AG04450 (cell line): ENCODE measurements at places on chromosomes 7 and 10.

- no peak for DNase-seq
Measured at GRCh38 chr10:49225218-49225876, 37.2 kb upstream of the TMEM273 start.

GRCh38 chr7:43148161-43148731 is 35.8 kb downstream of the HECW1 start:
- no peak for DNase-seq

GRCh38 chr10:44326474-44327030 is 58.3 kb downstream of the CXCL12 start:
- DNase-seq, result no peak

DNA sequence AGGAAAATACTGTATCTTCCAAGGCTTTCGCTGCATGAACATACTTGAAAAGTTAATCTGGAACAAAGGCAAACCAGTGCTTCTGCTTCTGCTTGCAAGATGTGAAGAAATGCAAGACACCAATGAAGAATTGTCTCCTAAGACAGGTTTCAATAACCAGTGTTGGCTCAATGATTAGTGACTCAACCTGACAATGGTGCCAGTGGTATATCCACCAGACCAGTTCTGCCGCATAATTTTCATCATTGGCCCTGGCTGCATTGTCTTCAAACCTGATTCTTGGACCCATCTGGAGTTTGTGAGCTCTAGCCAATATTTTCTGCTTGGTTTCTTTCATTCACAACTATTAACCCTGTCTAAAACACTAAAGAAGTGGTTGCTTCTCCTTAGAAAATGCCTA is 13.6 kb upstream of the STAMBPL1 start:
- no peak for DNase-seq

DNA sequence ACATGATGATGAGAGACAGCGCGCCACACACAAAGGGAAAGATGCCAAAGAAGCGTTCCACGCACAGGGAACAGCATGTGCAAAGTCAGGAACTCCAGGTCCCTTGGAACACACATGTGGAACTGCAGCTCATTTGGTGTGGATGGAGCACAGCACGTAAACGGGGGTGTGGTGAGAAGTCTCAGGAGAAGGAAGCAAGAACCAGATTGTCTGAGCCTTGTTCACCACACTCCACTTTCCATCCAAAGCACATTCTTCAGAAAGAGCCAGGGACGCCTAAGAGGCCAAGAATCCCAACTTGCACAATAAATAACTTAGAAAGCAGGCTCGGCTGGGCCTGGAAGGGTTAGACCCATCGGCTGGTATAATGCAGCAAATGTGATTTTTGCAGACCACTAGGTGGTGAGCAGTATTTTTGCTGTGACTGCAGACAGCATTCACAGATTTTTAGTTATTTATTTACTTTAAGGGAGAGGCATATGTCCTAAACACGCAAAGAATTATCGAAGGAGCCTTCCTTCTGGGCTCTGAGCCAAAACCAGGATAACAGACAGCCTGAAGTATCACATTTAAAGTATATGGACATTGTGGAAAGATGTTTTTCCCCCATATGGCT is 27.9 kb upstream of the ASCC1 start:
- peak; percentile 80 for DNase-seq

DNA sequence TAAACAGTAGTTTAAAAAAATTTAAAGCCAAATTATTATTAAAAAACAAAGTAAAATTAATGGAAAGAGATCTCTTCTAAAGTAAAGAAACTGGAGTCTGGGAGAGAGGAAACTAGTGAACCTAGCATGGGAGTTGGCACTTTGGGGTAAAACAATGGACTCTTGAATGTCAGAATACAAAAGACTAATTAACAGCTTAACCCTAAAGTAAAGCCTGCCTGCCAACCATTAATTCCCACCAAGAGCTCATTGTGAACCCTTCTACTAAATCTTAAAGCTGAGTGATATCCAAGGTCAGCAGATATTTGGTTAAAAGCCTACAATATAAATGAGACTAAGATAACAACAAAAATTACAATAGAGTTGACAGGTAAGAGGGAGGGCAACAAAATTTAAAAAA is 36.5 kb downstream of the KMT2C start:
- DNase-seq, result no peak

- DNase-seq, result no peak
Measured at GRCh38 chr7:41475801-41476459, 227.0 kb downstream of the INHBA start.

DNA sequence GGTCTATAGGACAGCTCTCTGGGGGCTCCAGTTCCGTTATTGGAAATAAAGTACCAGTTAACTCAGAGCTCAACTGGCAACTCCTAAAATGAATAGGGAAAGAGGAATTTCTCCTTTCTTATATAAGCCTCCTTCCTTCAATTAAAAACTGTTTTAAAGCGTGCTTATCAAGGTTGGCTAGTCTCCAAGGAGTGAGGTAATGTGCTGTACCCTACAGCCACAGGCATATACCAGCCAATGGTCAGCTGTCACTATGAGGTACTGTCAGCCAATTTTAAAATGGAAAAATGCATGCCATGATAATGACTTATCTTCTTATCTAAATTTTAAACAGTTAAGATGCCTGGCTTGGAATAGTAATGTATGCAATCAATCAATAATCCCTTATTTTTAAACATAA is 76.2 kb downstream of the PLCE1 start:
- no peak for DNase-seq

GRCh38 chr7:659996-660395 is 66.5 kb upstream of the DNAAF5 start:
- no peak for DNase-seq

DNA sequence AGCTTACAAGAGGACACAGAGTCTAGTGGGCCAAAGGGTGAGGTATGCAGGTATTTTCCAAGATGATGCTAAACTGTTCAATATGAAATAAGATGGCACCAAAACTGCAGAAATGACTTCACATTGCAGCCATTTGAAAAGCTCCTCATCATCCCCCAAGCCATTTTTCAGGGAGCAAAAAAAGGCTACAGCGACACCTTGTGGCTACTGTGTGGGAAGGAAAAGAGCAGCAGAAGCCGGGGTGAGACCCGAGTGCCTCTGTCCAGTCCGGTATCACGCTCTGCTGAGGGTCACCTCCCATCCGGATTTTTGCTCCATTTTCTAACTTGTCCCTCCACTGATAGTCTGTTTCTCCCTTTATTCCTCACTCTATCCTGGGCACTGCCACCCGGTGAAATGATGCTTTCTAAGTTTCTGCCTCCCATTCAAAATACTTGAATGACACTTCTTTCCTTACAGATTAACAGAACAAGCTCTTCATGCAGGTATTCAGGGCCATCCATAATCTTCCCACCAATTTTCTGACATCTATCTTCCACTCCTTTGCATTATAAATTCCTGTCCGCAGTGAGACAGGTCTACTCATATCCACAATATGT is 220.2 kb downstream of the DGKI start:
- peak; percentile 6 for DNase-seq

DNA sequence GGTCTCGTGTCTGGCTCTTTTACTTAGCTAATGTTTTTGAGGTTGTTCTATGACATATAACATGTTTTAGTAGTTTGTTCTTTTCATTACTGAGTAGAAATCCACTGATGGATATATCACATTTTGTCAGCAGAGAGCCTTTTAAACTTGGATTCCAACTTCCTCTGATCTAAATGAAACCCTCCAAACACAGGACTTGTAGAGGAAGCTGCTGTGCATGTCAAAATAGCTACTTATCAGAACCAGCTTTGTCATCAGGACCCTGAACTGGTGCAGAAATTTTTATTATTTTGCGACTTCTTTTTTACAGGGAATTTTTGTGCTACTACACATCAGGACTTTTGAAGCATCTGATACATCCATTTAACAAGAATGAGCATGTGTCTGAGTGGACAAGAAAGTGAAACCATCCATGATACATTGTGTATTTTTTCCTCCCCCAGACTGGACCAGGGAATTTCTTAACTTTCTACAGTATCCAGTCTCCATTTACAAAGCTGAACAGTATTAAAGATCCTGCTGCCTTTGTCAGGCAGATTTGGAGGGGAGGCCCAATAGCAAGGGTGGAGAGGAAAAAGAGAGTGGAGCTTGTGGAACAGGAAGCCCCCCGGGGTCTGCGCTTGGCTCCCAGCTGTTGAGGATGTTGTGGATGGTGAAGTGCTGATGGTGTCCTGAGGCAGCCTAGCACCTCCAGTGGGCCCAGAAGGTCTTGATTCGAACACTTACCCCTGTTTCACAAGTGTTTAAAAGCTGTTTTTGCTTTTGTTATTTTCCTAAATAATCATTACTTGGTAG is 29.3 kb upstream of the MTPAP start:
- no peak for DNase-seq

GRCh38 chr7:2779051-2779450 is 65.1 kb downstream of the GNA12 start:
- DNase-seq, result no peak

DNA sequence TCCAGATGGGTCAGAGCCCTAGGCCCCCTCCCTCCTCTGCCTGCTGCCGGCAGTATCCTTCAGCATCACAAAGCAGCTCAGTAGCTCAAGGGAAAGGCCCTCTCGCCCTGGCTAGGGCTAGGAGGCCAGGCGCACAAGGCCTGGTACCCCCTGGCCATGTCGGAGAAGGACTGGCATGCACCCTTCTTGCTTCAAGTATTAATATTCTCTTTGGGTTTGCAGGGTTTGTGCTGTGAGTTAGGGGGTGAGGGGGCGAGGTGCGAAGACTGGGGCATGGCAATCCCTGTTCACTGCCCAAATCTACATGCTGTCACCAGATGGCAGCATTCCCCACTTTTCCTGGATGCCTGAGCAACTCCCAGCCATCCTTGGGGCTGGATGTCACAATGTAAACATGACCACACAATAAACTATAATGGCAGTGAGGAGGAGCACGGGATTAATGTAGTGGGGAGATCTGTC is 105.2 kb downstream of the NEURL1 start:
- DNase-seq, result peak; percentile 60

GRCh38 chr7:85156661-85157208 is 30.1 kb downstream of the SEMA3D start:
- no peak for DNase-seq

GRCh38 chr10:124174673-124175645 is 81.6 kb upstream of the CHST15 start:
- no peak for DNase-seq

DNA sequence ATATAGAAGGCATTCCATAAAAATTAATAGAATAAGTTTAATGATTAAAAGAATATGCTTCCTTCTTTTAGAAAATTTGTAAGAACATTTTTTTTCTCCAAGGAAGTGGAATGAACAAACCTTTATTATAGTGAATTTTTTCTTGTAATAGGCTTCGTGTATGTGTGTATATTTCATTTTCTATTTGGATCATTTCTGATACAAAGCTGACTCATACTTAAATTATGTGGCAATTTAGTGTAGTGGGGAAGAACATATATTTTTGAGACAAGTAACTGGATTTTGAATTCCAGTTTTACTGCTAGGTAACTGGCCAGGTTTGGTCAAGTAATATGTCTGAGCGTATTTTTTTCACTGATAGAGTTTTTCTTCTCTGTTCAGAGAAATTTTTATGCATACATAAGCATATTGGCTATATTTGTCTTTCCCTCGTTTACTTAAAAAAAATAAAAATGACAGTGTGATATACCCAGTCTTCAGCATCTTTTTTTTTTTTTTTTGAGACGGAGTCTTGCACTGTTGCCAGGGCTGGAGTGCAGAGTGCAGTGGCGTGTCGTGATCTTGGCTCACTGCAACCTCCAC is 50.8 kb downstream of the CDK13 start:
- DNase-seq, result no peak

- DNase-seq, result no peak
Measured at GRCh38 chr7:111730476-111731300, 168.4 kb upstream of the IMMP2L start.

DNA sequence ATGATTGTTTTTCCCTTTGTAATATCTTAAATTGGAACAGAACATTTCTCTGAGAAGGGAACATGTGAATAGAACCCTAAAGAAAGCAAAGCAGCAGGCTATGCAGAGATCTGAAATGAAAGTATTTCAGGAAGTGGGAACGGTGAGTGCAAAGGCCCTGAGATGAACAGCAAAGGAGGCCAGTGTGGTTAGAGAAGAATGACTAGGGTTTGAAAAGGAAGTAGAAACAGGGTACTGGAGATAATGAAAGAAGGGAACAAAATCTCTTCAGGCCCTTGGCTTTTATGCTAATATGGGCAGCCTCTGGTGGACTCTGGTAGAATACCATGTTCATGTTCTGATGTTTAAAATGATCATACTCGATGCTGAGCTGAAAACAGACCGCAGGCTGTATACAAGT is 22.2 kb downstream of the ARHGAP21 start:
- DNase-seq, result no peak

GRCh38 chr10:24680647-24681524 is 42.8 kb downstream of the ARHGAP21 start:
- DNase-seq, result no peak

GRCh38 chr7:125355899-125356298 is 426.3 kb upstream of the POT1 start:
- no peak for DNase-seq

DNA sequence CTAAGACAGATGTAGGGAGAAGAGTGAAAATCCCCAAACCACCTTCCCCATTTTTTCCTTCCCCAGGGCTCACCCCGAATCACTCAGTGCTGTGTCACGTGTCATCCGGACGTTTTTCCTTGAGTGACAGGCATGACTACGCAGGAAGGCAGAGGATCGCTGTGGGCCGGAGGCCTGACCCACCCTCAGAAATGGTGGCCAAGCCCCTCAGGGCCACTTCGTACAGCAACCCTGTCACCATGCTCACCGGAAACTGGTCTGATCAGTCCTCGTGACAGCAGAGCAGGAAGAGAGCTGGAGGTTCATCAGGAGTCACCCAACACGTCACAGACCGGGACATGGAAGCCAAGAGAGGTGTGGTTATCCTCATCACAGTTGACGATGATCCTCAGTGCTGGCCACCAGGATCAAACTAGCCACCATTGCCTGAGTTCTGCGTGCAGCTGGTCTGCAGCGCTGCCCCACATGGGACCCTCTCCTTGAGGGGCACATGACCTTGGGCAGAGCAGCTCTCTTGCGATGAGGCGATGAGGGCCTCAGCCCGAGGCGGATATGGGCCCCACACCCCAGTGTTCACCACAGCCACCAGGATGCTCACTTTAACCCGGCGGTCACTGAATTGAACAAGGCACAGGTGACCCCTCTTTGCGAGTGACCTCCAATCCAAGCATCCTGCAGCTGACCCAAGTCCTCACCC is 99.3 kb upstream of the INSIG1 start:
- DNase-seq, result no peak

GRCh38 chr10:125159932-125160855 is at the start of gene CTBP2:
Gene CTBP2 (minus strand): TSS chr10:125160563.
- DNase-seq, result no peak
